ENCODE measurements at places on chromosomes 12 and 14. TPM values are rescaled to one million over a fixed set of nuclear protein-coding genes. Genes with fewer than 3 reads are reported as not detected.

DNA sequence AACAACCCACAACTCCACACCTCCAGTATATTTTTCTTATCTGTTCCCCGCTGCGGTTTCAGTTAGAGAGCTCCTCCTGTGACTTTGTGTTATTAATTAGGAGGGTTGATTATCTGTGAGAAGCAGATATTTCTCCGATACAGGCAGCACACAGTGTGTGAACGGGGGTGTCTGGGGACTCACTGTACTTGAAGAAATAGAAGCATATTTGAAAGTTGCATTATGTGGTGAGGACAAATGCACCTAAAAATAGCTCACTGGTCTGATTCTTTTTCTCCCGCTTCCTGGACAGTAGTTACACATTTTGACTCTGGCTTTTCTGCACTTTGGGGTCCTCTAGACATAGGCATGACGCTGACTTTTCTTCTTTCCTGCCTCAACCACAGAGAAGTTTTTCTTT is 277.7 kb downstream of the VRK1 start:
- DNase-seq: no peak

GRCh38 chr14:22560662-22561365 is 28.2 kb downstream of the DAD1 start:
- DNase-seq: no peak

- DNase-seq: no peak
These were observed 12.0 kb upstream of the PCNX4 start for GRCh38 chr14:60079723-60080122.

DNA sequence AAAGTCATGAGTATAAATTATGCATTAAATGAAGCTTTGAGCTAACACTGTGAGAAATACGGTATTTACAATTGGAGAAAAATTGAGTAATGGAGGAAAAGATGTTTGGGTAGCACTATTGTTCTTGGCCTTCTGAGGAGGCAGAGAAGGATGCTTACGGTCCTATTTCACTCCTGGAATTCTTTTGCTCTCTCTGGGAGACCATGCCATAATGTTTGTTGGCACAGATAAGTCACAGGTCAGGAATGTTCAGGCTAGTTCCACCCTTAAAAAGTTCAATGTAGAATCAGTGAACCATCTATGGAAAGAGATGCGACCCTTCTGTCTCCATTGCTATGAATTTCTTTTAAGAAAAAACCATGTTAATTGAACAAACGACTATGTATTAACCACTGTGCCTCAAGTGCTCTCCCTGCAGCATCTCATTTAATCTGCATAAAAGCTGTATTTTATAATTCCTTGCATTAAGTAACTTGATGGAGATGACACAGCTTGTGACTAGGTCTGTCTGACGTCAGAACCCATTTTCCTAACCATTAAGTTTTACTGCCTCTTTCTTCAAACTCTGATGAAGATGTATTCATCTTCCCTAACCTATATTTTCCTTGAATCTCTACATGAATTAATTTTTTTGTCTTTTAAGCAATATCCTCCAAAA is 9.5 kb downstream of the BATF start:
- DNase-seq: no peak

SMOC1 gene
- 10.9 TPM for total RNA-seq

CIDEB gene
- total RNA-seq: 1.9 TPM

Measured in progenitor cell of endocrine pancreas (in vitro differentiated cells).